ENCODE measurements at places on chromosomes 3 and 15.
A peak's percentile ranks its signal among the peaks of the same experiment; 100 is the strongest.

DNA sequence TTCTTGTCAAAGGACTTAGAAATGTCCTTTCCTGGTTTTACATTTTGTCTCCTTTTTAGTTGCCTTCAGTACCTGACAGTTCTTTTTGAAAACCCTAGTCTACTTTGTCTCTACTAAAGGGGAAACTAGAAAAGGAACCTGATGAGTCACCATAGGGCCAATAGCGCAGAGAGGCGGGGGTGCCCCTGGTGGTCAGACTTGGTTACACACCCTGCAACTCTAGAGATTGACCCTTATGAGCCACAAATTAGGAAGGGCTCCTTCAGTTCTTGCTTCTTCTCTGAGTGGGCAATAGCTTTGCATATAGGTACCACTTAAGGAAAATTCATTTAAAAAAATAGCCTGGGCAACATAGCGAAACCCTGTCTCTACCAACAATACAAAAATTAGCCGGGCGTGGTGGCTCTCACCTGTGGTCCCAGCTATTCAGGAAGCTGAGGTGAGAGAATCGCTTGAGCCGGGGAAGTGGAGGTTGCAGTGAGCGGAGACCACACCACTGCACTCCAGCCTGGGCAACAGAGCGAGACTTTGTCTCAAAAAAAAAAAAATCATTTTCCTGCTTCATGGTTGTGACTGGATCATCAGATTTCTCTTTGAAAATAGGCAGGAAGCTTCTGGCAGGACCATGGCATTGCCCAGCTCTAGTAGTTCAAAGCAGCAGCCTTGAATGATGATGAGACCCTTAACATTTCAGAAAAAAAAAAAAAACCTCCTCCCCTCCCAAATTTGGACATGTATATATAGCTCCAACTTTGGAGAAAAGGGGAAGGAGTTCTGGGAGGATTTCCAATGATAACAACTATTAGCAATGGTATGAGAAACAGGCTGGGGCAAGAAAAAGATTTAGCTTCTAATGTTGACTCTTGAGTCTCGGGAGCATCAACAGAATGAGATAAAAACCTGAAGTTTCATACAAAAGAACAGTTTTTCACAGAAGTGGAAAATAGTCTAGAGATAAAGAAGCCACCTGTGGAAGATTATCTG, 45.2 kb upstream of the RASA2 start:
- DNase-seq, result peak; percentile 66

GRCh38 chr3:120852412-120852811, 55.6 kb upstream of the STXBP5L start:
- DNase-seq, result no peak

DNA sequence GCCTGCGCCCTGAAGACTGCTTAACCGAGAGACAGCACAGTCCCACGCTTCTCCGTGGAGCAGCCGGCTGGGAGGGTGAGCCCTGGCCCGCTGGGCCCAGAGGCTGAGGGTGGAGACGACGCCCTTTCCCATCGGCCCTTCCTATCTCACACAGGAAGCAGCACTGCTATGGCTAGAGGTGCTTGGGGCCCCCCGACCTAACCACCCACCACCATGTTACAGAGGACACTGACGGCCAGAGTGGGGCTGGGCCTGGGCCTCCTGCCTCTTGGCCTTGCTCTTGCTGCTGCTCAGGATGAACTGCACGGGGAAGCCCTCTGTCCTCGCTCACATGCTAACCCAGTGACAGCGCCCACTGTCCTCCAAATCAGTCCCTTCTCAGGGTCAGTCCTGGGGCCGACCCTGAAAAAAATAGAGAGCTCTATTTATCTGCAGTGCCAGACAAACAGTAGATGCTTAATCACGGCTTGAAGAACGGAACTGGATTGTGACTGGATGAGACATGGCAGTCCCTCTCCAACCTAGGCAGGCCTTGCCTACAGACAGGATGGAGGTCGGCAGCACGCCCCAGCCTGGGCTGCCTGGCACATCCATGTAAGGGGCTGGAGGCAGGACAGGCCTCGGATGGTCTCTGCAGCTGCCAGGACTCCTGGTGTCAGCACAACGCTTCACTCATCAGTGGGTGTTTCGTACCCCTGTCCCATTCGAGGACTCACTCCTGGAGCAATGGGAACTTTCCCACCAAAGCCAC, 14.2 kb downstream of the TMEM44 start:
- no peak for DNase-seq

- DNase-seq, result no peak
Measured at GRCh38 chr3:37291275-37291700, 116.9 kb upstream of the LRRFIP2 start.

DNA sequence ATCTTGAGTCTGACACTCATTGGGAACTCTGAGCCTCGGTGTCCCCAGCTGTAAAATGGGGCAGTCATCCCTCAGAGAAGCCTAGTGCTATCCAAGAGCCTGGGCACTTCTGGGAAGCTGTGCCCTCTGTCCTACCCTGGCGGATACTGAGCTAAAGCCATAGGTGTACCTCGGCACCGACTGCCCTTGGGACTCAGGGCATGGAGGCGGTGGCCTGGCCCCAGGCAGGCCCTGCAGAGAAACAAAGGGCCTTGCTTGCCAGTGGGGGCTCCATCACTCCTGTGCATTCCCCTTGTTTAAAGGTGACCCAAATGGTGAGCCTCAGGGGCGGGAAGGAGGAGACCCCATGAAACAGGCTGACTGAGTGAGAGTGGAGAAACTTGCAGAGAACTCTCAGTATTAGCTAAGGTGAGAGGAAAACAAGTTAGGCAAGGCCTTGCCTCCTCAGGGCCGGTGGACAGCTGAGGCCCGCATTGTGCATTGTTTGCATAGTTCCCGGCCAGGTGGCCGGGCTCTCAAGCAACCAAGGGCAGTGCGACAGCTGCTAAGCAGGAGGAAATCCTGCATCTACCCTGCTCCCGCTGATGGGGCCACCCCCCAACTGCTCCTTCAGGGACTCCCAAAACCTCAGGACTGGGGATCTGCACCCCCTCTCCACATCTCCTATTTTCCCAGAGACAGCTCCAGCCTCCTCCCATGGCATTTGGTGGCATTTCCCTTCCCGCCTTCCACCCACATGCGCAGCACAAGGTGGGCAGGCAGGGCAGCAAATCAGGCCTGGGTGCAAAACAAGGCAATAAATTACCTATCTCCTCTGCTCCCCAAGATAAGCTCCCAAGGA, 4.3 kb downstream of the PFKFB4 start:
- DNase-seq, result no peak

- DNase-seq, result no peak
Measured at GRCh38 chr3:67500709-67501108, 153.7 kb downstream of the SUCLG2 start.

DNA sequence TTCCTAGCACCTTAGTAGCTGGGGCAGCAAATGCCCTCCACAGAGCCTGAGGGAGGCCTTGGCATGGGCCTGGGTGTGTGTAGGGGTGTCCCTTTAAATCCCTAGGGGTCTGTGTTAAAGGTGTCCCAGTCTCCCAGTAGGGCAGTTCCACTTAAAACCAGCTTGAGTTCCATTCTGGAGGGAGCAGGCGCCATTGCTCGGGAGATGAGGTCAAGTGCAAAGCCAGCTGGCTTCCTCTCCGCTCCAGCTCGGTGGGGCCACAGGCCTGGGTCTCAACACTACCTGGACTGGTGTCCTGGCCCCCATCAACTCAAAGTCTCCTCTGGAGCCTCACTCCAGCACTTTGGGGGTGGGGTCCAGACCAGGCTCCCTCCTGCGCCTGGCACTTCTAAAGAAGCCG, 25.2 kb downstream of the FEM1B start:
- no peak for DNase-seq

DNA sequence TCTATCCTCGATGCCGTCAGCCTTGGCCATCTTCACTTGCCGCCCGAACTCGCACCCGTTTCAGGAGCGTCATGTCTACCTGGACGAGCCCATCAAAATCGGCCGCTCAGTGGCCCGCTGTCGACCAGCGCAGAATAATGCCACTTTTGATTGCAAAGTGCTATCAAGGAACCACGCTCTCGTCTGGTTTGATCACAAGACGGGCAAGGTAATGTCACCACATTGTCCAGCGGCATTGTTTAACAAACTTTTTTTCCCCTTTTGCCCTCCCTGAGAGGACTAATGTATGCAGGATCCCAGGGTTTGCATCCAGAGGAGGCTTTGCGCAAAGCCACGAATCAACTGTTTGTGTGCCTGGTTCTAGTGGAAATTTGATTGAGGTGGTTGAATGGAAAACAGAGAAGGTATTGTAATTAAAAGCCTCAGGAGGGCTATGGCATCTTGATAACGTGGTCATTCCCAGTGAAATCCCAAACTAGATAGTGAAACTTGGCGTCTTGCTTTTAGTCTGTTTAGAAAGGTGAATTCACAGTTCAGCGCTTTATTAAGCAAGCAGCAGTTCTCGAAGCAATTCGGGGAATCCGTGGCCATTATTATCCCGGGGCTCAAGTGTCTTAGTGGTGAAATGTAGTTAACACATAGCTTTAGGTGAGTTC, 1.7 kb downstream of the SLMAP start:
- DNase-seq, result no peak

GRCh38 chr15:61834076-61834697, 226.1 kb downstream of the VPS13C start:
- DNase-seq, result peak; percentile 61

GRCh38 chr3:105527949-105528348, 161.2 kb downstream of the ALCAM start:
- DNase-seq, result no peak

- DNase-seq, result no peak
Measured at GRCh38 chr3:64867224-64867623, 179.4 kb upstream of the ADAMTS9 start.

- DNase-seq, result no peak
Measured at GRCh38 chr3:9230596-9230995, 18.9 kb downstream of the SRGAP3 start.

GRCh38 chr15:91939403-91939831, 85.9 kb downstream of the SLCO3A1 start:
- DNase-seq, result no peak

DNA sequence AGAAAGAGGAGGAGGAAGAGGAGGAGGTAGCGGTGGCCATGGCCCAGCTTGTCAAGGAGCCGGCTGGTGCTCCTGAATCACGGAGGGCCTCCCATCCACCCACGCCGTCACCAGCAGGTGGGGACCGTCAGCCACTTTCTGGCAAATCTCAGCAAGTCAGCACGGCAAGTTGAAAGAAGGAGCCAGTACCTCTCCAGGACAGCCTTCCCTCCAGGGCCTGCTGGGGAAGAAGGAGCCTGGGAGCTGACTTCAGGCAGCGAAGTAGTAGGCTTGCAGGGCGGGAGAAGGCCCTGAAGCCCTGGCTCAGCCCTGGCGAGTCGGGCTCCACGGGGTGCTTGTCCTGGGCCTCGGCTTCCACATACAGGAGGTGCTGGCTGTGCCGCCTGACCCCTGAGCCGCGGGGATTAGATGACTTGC, 99.2 kb upstream of the TRPM1 start:
- peak; percentile 36 for DNase-seq

DNA sequence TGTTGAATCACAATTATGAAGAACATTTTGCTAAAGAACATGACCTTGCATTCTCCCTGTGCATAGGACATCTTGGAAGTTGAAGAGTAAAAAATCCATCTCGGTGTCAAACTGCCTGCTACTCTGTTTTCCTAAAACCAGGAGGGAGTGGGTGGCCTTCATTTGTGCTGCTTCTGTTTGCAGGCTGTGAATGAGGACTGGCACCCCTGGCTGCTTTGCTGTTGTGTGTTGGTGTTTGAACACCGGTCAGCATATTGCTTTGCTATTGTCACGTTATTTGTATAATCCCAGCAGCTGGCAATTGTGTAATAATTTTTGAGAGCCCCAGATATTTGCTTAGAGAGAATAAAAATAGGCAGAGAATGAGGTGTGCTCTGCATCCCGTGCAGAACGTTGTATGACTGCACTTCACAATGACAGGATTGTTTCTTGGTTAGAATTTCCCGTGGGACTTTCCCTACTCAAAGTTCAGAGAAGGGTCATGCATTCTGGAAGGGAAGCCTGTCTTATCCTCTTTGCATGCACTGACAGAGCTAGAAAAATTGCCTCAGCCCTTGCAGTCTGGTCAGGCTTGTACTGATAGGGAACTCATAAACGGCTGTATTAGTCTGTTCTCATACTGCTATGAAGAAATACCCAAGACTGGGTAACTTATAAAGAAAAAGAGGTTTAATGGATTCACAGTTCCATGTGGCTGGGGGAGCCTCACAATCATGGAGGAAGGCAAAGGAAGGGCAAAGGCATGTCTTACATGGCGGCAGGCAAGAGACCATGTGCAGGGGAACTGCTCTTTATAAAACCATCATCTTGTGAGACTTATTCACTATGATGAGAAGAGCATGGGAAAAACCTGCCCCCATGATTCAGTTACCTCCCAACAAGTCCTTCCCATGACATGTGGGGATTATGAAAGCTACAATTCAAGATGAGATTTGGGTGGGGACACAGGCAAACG, 16.3 kb downstream of the SV2B start:
- no peak for DNase-seq

DNA sequence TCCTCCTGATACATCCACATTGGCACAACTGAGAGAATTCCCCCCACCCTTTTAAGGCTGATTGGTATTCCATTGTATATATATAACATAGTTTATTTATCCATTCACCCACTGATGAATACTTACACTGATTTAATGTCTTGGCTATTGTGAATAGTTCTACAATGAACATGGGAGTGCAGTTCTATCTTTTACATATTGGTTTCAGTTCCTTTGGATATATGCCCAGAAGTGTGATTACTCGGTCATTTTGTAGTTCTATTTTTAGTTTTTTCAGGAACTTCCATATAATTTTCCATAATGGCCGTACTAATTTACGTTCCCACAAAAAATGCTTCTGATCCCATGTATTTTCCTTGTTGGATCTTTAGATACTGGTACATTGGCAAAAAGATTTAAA, 135.3 kb downstream of the FMN1 start:
- no peak for DNase-seq

DNA sequence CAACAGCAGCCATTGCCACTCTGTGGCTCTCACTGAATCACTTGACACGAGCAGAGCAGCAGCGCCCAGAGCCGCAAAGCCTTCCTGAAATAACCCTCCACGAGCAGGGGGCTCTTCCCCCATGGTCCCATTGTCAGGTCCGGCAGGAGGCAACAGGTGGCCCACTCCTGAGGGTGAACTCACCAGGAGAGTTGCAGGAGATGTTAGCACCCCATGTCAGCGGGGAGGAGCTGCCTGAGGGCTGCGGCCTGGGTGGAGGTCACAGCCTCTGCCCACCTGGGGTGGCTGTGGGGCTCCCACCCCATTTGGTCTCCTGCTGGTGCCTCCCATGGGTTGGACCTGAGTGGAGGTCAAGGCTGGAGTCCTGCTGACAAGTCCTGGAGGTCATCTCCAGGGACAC, 12.3 kb upstream of the C3orf22 start:
- DNase-seq, result no peak

DNA sequence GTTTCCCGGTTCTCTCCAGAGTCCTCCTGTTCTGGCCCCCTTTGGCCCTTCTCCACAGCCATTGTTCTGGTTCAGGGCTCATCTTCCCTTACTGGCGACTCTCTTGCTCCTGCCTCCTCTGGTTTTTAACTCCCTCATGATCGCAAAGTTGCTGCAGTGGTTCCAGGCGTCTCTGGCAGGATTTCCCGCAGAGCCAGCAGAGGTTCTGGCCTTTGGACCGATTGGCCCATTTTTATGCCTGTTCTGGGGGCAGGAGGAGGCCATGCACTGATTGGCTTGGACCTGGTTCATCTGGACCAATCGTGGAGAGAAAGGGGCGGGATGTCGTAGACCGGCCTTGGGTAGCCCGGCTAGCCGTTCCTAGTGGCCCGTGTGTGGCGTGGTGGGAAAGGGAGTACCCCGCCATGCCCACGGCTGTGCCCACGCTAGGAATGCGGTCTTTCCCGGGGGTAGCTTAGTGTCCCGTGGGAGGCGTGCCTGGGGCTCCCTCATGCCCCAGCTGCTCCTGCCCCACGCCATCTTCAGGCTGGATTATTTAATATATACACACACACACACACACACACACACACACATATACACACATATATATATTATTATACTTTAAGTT, 113.4 kb downstream of the FBLN2 start:
- no peak for DNase-seq

Measured in activated T-helper 9 cell treated with anti-CD3 and anti-CD28 coated beads, Interleukin-2, amount 50 U/mL, for 16 hours (primary cell).